ENCODE measurements at places on chromosomes 2 and 18.

DNA sequence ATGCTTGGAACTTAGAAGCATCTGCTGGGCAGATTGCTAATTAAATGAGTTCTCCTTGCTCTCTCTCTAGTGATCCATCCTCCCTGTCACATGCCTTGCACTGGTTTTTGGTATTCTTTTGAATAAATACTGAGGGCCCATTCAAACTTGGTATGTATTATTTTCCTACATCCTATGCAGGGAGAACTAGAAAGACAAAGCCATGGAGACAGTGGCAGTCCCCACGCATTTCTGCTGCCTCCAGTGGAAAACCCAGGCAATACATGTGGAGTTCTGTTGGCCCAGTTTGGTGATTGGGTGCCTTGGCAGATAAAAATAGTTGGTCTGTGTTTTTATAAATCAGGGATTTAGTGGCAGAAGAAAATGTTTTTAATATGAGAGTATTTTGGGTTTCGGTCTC is 68.7 kb downstream of the DIS3L2 start:
- no peak for DNase-seq

- no peak for DNase-seq
These were observed 9.3 kb upstream of the TBC1D8 start for GRCh38 chr2:101160454-101160853.

- DNase-seq = no peak
These were observed 3.5 kb downstream of the GDF7 start for GRCh38 chr2:20670315-20671035.

DNA sequence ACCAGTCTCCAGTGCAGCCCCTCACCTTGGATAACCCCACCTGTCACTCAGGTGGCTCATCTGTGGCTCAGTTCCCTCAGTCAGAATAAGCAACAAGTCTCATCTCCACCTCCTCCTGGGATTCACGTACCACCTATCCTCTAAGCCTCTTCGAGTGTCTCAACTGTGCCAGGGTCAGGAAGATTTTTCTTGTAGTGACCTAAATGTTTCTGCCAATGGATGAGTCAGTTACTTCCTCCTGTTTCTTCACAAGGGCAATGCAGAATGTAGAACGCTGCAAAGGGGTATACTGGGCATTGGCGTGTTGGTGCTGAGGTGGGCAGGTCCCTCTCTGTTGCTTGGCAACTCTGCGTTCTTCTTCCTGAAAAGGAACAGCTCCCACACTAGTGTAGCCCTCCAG is 213.3 kb upstream of the CXCR4 start:
- DNase-seq = no peak

DNA sequence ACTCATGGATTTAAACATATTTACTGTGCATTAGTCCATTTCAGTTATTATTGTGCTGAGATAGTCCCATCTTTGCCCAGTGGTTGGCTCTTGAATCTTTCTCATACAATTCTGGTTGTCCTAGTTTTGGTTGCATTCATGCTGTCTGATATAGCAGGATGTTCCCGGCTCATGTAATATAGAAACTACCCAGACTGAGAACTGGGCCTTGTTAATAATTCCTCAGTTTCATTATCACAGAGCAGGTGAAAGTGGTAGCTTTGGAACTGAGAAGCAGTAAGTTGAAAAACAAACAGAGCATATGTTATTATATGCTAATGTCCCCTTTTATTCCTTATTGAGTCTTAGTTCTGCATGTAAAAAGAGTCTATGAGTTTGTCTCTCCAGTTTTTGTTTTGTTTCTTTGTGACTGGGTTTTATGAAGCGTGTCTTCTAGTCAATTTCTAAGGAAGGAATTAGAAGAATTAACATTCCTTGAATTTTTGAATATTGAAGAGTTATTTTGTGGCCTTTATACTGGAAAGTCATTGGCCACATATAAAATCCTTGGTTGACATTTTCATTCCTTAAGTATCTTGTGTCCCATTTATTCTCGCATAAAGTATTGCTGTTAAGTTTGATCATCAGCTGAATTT is 43.3 kb downstream of the EIF5B start:
- DNase-seq = no peak

- no peak for DNase-seq
These were observed 5.3 kb upstream of the DTNA start for GRCh38 chr18:34704823-34705222.

DNA sequence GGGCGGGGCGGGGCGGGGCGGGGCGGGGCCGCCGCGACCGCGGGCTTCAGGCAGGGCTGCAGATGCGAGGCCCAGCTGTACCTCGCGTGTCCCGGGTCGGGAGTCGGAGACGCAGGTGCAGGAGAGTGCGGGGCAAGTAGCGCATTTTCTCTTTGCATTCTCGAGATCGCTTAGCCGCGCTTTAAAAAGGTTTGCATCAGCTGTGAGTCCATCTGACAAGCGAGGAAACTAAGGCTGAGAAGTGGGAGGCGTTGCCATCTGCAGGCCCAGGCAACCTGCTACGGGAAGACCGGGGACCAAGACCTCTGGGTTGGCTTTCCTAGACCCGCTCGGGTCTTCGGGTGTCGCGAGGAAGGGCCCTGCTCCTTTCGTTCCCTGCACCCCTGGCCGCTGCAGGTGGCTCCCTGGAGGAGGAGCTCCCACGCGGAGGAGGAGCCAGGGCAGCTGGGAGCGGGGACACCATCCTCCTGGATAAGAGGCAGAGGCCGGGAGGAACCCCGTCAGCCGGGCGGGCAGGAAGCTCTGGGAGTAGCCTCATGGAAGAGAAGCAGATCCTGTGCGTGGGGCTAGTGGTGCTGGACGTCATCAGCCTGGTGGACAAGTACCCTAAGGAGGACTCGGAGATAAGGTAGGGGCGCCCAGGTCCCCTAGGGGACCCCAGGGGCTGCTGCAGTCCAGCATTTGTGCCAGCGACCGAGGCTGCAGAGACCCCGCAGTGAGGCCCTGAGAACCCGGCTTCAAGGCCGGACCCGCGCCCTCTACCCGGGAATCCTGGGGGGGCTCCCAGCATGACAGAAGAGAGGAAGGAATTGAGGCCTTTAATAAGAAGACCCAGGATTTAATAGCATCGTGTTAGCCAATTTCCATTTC is at the start of gene KHK:
KHK (plus strand) TSS at position 49 of the 870 bp plus-strand sequence; CDS start at position 537, 488 bp downstream.
- DNase-seq = no peak

DNA sequence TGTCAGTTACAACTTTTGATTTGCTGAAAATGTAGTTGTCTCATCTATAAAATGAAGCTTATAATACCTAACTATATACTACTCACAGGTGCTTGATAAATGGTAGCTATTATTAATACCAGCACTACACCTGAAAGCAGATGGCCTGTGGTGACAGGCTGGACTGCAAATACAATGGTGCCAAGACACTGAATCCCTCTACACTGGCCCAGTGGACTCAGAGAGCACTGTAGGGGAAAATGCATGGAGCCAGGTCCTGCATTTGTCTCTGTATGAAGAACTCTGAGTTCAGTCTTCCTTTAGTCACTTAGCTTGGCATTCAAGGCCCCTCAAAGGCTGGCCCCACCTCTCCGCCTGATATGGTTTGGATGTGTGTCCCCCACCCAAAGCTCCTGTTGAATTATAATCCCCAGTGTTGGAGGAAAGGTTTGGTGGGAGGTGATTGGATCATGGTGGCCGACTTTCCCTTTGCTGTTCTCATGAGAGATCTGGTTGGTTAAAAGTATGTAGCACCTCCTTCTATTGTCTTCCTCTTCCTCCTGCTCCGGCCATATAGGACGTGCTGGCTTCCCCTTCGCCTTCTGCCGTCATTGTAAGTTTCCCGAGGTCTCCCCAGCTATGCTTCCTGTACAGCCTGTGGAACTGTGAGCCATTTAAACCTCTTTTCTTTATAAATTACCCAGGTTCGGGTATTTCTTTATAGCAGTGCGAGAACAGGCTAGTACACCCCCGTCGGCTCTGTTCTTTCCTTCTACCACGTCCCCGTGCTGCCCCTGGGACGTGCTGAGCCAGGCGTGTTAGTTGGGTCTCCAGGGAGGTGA is 11.1 kb upstream of the NTSR2 start:
- no peak for DNase-seq

DNA sequence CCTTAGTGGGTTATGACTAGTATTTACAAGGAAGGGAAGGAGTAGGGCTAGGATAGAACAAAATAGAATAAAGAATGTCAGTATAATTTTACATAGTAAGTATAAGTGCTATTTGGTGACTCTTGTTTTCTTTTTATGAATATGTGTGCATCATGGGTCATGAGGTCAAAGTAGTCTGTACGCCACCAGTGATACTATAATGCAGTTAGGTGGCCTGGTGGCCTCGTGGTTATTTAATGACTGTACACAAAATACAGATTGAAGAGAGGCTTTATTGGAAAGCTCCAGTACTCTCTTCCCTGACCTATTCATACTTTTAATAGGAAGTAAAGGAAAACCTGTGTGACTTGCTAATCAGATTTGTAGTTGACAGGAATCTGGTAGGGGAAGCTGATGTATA is 27.3 kb downstream of the CAB39 start:
- DNase-seq = no peak

- no peak for DNase-seq
These were observed 246.1 kb downstream of the NDUFA10 start for GRCh38 chr2:239778861-239779558.

DNA sequence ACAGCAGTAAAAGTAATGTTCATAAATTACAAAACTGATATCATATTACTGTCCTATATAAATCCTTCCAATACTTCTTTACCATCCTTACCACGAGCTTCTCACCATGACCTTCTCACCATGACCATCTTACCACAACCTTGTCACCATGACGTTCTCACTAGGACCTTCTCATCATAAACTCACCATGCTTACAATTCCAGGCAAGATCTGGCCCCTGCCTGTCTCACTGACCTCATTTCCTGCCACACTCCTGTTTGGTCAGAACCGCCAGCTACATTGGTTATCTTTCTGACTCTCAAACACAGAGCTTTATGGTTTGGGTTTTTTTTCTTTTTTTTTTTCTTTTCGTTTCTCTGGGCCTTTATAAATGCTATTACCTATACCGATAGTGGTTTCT is 827.6 kb downstream of the RNF144A start:
- DNase-seq = no peak
